ENCODE measurements at places on chromosomes 5 and 9. TPM values are rescaled to one million over a fixed set of nuclear protein-coding genes. Genes with fewer than 3 reads are reported as not detected.

- no peak overlapping the region for H3K27ac ChIP-seq
- no peaks in the 10 kb centered on the region for H3K4me1 ChIP-seq
- H3K4me3 ChIP-seq: no peak overlapping the region
These were observed 398.3 kb downstream of the NTRK2 start for GRCh38 chr9:85067792-85068191.

DNA sequence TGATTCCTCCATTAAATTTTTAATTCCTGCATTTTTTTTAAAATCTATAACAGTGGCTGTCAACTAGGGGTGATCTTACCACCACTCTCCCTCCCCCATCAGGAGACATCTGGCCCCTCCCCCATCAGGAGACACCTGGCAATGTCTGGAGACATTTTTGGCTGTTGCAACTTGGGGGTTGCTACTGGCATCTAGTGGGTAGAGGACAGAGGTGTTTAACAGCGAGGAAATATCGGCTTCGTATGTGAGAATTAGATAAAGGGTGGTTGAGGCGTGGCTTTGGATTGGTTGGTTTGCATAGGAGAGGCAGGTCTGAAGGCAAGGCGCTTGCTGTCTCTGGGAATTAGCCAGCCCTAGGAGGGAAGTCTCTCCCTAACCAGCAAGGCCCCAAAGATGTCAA is 10.5 kb downstream of the CDHR2 start:
- H3K36me3 ChIP-seq: no peaks in the 10 kb centered on the region
- H3K27ac ChIP-seq: no peak overlapping the region
- peaks cover 55% of the 10 kb centered on the region for H3K27me3 ChIP-seq
- no peaks in the 10 kb centered on the region for H3K4me1 ChIP-seq

DNA sequence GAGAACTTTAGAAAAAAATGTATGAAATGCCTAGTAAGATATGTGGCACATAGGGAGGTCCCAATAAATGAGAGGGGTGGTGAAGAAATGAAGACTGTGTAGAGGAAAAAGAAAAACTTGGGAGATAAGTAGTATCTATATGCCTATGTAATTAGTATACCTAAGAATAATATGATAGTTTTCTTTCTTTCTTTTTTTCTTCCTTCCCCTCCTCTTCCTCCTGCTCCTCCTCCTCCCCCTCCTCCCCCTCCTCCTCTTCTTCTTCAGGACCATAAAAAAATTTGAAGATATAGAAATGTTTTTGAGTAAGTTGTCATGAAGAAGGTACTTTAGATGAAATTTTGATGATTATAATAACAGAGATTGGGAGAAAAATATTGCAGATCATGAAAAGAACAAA is 857.4 kb downstream of the MAT2B start:
- H3K36me3 ChIP-seq: no peaks in the 10 kb centered on the region
- no peak overlapping the region for H3K27ac ChIP-seq
- ATAC-seq: no peak
- no peaks in the 10 kb centered on the region for H3K4me1 ChIP-seq

SV2C gene
- 0.23 TPM for total RNA-seq

FIBCD1 gene
- total RNA-seq: 1.7 TPM

DNA sequence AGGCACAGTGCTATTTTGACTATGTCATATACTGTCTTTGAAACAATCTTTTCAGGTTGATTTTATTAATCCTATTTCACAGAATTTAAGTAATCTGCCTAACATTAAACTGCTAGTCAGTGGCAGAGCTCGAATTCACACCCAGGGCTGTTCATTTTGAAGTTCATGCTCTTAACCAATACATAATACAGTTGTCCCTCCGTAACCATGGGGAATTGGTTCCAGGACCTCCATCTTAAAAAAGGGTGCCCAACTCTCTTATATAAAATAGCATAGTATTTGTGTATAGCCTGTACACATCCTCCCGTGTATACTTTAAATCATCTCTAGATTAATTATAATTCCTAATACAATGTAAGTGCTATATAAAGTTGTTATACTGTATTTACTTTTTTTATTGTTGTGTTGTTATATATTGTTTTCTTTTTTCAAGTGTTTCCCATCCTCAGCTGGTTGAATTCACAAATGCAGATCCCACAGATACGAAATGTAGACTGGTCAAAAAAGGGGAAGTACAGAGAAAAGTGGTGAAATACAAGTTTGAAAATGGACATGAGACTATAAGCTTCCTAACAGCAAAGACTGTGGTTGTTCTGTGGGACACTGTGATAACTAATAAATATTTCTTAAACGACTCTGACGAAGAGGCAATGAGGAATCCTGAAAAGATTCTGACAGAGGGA is 18.3 kb downstream of the RFX3 start:
- no peak overlapping the region for H3K4me3 ChIP-seq
- no peaks in the 10 kb centered on the region for H3K27me3 ChIP-seq
- ATAC-seq: no peak
- H3K36me3 ChIP-seq: no peaks in the 10 kb centered on the region
- H3K4me1 ChIP-seq: no peaks in the 10 kb centered on the region

GDNF gene
- 3.9 TPM for total RNA-seq

GRCh38 chr9:111481885-111482636 is 2.1 kb downstream of the ECPAS start:
- no peaks in the 10 kb centered on the region for H3K4me1 ChIP-seq
- ATAC-seq: no peak
- H3K27me3 ChIP-seq: no peaks in the 10 kb centered on the region

TNFSF15 gene
- 0.16 TPM for total RNA-seq

- peak overlapping the region; percentile 46 for H3K4me3 ChIP-seq
- no peaks in the 10 kb centered on the region for H3K27me3 ChIP-seq
- no peak for ATAC-seq
- H3K36me3 ChIP-seq: no peaks in the 10 kb centered on the region
These were observed 629 bp upstream of the CD74 start for GRCh38 chr5:150413176-150413901.

- H3K4me1 ChIP-seq: no peaks in the 10 kb centered on the region
- no peak overlapping the region for H3K4me3 ChIP-seq
- no peaks in the 10 kb centered on the region for H3K27me3 ChIP-seq
- no peak for ATAC-seq
- H3K36me3 ChIP-seq: no peaks in the 10 kb centered on the region
- no peak overlapping the region for H3K27ac ChIP-seq
These were observed 296.6 kb upstream of the PCSK5 start for GRCh38 chr9:75593920-75594319.

GRCh38 chr9:135239100-135239768 is 151.8 kb downstream of the OLFM1 start:
- H3K4me3 ChIP-seq: no peak overlapping the region
- no peak for ATAC-seq
- peaks cover 40% of the 10 kb centered on the region for H3K27me3 ChIP-seq
- H3K27ac ChIP-seq: no peak overlapping the region
- H3K36me3 ChIP-seq: no peaks in the 10 kb centered on the region
- no peaks in the 10 kb centered on the region for H3K4me1 ChIP-seq

TNPO1 gene
- 112 TPM for total RNA-seq
